ENCODE measurements at places on chromosomes 16 and 17.

DNA sequence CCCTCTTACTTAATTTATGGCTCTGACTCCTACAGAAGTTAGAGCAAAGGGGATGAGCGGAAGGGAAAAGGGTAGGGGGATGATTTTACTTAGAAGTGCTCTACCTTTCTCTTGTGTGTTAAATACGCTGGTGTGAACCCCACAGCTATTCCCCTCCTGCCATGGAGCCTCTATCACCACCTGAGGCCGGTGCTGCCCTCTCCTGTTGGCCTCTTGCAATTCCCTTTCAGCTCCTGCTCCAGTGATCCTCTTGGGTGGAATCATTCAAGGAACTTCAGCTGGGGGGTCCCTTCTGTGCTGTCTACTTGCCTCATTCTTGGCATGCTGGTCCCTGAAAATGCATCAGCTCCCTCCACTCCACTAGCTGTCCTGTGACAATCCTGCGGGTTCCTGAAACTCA, 41.8 kb upstream of the CDH8 start:
- DNase-seq = no peak

- DNase-seq = peak; percentile 43
Measured at GRCh38 chr16:5490499-5490898, 392.9 kb upstream of the EEF2KMT start.

DNA sequence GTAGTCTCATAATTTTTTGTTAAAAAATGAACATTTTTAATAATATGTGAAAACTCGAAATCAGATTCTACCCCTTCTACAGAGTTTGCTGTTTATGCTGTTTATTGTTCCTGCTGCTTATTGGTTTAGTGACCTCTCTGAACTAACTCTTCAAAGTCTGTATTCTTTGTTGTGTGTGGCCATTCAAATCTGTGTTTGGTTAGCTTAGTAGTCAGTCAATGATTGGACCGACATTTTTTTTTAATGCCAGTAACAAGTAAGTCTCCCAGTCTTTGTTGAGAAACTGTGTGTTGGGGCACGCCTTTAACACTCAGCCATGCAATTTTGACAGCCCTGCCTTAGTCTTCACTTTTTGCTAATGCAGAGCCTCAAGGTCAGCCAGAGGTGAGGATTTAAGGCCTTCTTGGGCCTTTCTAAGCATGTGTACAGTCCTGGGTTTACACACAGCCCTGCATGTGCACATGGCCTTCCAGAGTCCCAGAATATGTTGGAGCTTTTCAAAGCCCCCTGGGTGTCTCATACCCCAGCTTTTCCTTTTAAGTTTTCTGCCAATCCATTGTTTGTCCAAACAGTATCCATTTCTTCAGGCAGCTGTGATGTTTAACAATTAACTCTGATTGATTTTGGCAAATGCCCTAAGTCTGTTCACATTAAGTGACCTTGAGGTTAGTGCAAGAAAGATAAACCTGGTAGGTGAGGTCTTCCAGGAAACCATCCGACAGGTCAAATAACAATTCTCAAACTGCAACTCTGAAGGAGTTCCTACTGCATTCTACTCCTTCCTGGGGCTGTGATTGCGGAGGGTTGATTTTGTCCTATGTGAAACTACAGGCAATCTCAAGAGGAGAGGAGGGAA, 389.3 kb downstream of the PMP22 start:
- DNase-seq = no peak

GRCh38 chr17:34117811-34118210, 137.3 kb upstream of the CCL2 start:
- DNase-seq = no peak

- no peak for DNase-seq
Measured at GRCh38 chr17:9968008-9968407, 62.9 kb upstream of the RCVRN start.

DNA sequence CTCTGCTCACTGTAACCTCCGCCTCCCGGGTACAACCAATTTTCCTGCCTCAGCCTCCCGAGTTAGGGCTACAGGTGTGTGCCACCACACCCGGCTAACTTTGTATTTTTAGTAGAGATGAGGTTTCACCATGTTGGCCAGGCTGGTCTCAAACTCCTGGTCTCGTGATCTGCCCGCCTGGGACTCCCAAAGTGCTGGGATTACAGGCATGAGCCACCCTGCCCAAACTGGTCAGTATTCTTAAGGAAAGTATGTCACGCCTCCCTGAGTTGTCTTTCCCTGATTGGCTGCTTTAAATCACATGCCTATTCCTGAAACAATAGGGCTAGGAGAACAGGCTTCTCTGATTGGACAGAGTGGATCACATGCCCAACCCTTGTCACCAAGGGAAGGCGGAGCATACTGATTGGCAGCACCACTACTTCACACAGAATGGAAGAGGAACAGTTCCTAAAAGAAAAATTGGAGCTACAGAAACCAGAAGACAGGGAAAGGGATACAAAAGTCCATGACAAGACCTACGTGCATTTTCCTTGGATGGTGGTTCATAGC, 17.6 kb upstream of the CYB5B start:
- no peak for DNase-seq

GRCh38 chr16:62853887-62854286, 817.6 kb upstream of the CDH8 start:
- no peak for DNase-seq

- DNase-seq = no peak
Measured at GRCh38 chr17:80425835-80426426, 11.0 kb downstream of the ENDOV start.

- no peak for DNase-seq
Measured at GRCh38 chr16:87425941-87426340, 33.8 kb downstream of the MAP1LC3B start.

GRCh38 chr16:57238682-57239081, 6.4 kb upstream of the ARL2BP start:
- no peak for DNase-seq

- no peak for DNase-seq
Measured at GRCh38 chr17:82021107-82021899, 1.4 kb downstream of the CENPX start.

DNA sequence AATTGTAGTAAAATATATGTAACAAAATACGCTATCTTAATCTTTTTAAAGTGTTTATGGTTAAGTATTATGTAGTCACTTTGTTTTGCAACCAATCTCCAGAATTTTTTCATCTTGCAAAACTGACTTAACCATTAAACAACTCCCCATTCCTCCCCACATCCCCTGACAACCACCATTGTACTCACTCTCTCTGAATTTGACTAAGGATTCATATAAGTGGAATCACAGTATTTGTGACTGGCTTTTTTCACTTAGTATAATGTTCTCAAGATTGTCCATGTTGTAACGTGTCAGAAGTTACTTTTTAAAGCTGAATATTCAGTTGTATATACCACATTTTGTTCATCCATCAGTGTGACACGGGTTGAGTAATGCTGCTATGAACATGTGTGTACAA, 10.6 kb downstream of the ORC6 start:
- no peak for DNase-seq

GRCh38 chr17:50540560-50541401, 6.2 kb upstream of the SPATA20 start:
- DNase-seq = no peak

DNA sequence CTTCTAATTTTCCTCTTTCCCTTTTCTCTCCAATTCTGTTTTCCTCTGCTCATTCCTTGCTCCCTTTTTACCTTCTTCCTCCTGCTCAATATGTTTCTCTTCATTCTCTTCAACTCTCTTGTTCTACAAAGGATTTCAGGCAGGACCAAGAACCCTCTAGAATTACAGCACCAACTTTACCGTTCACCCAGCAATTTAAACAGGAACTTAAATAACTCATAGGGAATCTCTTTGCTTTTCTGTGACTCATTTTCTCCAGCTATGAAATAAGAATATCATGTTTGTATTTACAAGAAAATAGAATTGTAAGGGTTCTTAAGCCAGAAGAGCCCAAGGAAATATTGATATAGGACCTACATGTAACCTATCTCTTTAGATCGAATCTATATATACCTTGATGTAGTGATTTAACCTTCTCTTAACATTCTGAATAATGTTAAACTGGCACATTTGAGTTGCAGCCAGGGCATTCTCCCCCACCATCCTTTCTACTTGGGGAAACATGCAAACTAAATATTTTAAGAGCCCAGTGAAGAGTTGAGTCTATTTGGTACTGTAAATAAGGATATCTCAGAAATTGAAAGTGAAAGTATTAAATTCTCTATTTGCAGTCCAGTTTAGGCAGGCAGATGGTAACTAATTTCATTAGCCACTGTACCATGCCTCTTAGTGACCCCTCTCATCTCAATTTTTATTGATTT, 137.0 kb downstream of the ANKFN1 start:
- no peak for DNase-seq

- no peak for DNase-seq
Measured at GRCh38 chr17:81065500-81065899, 30.5 kb downstream of the BAIAP2 start.

DNA sequence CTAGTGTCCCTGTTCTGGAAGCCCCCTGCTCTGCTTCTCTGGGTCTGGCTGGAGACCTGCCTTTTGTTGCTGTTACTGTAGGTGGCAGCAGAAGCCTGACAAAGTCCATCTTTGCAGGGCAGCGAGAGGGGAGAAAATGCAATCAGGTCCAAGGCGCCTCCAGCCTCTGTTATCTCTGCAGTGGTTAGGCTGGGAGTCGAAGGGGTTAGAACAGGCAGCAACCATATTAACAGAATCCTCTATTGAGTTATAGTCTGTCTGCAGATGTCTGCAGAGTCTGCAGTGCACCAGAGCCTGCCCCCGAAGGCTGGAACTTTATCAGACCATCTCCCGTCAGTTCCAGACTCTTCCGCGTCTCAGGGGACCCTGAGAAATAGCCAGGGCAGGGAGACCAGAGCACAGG, 404.9 kb upstream of the EEF2KMT start:
- no peak for DNase-seq

- no peak for DNase-seq
Measured at GRCh38 chr17:79842656-79843473, 3.6 kb upstream of the CBX4 start.

GRCh38 chr17:12659500-12659899, 6.2 kb upstream of the MYOCD start:
- no peak for DNase-seq

DNA sequence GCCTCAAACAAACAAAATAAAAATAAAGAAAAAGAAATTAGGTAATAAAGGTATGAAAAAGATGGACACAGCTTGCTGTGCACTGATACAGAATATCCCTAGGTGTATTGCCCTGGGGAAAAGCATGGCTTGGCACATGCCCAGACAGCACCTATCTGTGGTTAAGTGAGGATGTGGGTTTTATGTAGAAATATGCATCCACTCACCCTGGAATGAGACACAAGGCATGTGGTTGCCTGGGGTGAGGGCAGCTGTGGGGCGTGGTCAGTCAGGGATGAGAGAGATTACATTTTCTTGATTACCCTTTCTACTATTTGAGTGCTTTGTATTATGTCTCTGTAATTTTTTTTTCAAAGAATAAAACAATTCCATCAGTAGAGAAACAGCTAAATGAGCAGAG, 6.9 kb downstream of the PLLP start:
- no peak for DNase-seq

GRCh38 chr16:65727534-65728137, 605.8 kb upstream of the CDH11 start:
- DNase-seq = no peak

DNA sequence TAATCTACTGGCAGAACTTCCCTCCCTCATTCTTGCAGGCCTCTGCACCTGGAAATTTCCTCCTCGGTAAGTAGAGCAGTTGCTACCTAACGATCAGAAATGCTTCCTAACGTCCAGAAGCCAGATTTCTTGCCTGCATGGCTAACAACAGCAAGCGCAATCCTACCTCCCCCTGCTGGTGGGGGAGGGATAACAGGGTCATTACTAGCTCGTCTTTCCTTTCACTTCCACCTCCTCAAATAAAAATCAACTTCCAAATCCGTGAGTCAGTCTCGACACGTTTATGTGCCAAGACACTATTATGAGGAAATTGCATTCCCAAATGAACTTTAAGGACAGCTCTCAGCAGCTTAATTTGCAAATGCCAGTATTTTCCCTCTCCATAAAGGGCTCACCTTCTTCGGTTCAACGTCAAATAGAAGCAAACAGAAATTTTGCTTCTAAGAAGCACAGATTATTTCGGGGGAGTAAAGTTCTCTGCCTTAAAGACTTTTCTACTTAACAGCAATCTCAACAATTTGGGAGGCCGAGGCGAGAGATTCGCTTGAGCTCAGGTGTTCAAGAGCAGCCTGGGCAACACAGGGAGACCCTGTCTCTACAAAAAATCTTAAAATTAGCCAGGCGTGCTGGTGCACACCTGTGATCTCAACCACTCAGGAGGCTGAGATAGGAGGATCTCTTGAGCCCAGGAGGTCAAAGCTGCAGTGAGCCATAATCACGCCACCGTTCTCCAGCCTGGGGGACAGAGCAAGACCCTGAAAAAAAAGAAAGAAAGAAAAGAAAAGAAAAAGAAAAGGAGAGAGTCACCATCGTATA, 188.6 kb upstream of the PSMD7 start:
- DNase-seq = peak; percentile 27

DNA sequence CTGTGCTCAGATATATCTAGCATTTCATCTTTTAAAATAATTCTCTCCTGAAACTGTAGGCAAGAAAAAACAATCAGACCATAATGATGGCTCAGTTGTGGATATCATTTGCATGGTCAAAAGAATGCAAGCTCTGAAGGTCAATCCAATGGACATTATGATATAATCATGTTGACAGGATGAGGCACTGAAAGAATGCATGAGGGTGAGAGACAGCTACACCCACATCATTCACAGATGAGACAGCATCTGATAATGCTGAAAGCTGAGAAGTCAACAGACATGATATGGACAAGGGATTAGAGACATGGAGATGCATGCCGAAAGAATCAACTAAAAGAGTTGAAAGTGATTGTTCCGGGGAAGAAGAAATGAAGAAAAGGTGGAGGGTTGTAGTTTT, 346.4 kb upstream of the CDH5 start:
- DNase-seq = no peak

DNA sequence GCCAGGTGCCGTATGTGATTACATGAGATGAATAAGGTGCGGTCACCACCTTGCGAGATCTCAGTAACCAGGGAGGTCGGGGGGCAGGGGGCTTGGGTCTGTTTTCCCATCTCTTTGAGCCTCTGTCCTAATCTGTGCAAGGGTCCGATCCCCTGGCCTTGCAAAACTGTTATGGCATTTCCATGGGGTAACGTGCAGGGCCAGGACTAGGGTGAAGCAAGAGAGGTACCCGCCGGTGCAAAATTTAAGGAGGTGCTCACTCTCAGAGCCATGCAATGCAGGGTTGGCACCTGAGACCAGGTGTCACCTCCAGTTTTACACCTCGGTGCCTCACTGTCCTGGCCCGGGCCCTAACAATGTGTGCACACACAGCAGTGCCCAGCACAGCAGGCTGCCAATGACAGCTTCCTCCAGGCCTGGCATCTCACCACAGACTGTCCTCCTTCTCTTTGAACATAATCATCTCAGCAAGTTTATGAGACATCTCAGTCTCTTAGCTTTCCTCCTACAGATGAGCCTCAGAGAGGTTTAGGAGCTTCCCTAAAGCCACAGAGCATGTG, 43.6 kb downstream of the C16orf95 start:
- DNase-seq = no peak

- no peak for DNase-seq
Measured at GRCh38 chr17:5610956-5611355, 26.6 kb upstream of the NLRP1 start.

DNA sequence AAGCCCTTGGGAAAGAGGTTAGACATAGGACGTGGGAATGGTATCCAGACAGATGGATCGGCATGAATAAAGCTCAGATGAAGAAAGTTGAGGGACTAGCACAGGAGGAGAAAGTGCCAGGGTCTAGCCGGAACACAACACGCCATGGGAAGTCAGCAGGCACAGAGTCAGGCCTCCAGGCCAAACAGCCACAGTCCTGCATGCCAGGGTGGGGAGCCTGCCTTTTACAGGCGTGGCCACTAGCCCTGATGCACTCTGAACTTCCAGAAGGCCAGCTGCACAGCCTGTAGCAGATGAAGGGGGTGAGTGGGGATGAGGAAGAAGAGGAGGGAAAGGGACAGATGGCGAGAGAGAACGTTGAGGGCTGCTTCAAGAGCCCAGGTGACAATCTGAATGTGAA, 5.2 kb downstream of the B9D1 start:
- no peak for DNase-seq

Measured in left kidney (tissue), 8 donors.